Activated CD4-positive, alpha-beta T cell treated with anti-CD3 and anti-CD28 coated beads for 24 hours (primary cell): ENCODE measurements at places on chromosomes 7 and 10.

DNA sequence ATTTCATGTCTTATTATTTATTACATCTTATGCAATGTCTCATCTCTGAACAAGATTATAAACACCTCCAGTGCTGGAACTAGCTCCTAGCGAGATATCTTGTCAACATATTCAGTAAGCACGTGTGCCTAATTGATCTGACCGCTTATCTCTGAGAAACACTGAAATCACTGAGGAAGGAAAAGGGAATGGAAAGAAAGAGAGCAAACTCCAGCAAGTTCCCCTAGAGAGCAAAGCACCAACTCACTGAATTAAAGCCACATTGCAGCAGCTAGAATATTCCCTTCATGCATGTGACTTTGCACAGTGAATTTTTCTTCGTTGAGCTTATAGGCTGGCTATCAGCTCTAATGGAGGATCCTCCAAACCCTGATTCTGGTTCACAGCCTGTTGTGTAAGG is 177.1 kb upstream of the FRMD4A start:
- DNase-seq, result no peak

DNA sequence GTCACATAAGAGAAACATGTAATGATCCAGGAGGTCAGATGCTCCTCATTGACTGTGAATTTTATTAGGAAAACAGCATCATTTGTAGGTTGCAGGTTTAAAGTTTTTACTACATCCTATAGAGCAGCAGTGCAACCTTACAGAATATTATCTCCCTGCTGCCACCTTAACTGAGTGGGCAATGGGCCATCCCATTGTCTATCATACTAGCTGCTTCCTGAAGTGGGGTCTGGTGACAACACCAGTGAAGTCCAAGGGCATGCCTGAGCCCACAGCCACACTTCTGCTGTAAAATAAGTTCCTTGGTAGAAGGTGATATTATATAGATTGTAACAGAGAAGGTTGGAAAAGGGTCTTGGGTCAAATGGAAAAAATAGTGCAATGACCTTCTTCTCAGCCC is 4.0 kb upstream of the RAB18 start:
- no peak for DNase-seq

GRCh38 chr10:32929634-32930033 is 28.4 kb downstream of the ITGB1 start:
- no peak for DNase-seq

- DNase-seq, result no peak
Measured at GRCh38 chr10:80137031-80137862, 4.7 kb downstream of the PLAC9 start.

DNA sequence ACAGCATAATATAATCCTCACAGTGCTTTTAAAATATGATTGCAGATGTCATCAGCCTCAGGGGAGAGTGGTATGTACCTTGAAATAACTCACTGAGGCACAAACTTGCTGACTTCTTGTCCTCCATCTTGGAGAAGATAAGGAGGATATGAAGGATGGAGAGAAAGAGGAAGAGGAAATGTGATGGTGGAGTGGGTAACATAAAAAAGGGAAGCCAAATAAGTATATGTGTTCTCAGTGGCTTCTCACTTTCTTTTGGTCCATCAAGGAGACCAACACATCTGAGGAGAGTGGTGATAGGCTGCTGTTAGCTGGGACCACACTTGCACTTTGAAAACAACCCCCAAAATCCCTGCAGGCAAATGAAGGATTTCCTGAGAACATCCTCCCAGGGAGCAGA is 21.6 kb upstream of the ZNF37A start:
- DNase-seq, result no peak
